ENCODE measurements at places on chromosomes 1 and 21. TPM values are rescaled to one million over a fixed set of nuclear protein-coding genes. Genes with fewer than 3 reads are reported as not detected.

Gene OR11L1
- total RNA-seq, result not detected

Gene MAP10
- total RNA-seq, result 1.9 TPM

Gene USH2A
- not detected for total RNA-seq

Gene OLIG2
- not detected for total RNA-seq

Gene PRDX6
- total RNA-seq, result 211 TPM

Gene SHISA4
- total RNA-seq, result 11.1 TPM

Gene KCND3
- total RNA-seq, result not detected

Gene LENEP
- 0.18 TPM for total RNA-seq

Gene S100A5
- not detected for total RNA-seq

Gene TCEA3
- 0.18 TPM for total RNA-seq

Gene S100A9
- total RNA-seq, result 0.18 TPM

Gene IL19
- total RNA-seq, result not detected

Gene CKS1B
- total RNA-seq, result 80.9 TPM

Gene PTP4A2
- 303 TPM for total RNA-seq

Gene LRP8
- 18.5 TPM for total RNA-seq
